ENCODE measurements at places on chromosomes 2 and 18. TPM values are rescaled to one million over a fixed set of nuclear protein-coding genes. Genes with fewer than 3 reads are reported as not detected.

Gene STEAP3
- total RNA-seq = 27.8 TPM

Gene COL5A2
- total RNA-seq = 32.7 TPM

Gene LOXL3
- total RNA-seq = 5.9 TPM

DNA sequence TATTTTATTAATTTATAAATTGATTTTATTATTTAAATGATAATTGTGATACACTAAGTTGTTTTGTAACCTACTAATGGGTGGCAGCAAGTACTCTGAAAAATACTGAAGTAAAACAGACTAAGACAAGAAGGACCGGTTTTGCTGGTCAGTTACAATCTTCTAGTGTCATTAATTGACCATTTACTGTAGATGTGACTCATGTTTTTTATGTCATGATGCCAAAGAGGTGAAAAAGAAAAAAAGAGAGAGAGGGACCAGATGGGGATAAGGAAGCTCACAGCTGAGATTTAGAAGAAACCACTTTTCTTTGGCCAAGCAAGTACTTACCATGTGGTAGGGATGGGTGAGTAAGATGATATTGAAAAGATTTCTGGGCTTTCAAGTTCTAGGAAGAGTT, 955.8 kb upstream of the LRRTM1 start:
- DNase-seq = no peak

DNA sequence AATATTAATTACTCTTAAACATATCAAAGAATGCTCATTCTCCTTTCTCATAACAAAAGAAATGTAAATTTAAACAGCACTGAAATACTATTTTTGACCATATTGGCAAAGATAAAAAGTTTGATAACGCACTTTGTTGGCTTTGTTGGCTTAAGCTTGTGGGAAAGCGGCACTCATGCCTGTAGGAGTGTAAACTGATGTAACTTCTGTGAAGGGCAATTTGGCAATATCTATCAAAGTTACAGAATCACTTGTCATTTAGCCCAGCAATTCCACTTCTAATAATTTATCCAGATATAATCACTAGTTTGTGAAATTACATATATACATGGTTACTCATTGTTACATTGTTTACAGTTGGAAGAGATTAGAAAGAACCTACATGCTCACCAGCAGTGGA, 311.8 kb upstream of the STON1 start:
- DNase-seq = no peak

DNA sequence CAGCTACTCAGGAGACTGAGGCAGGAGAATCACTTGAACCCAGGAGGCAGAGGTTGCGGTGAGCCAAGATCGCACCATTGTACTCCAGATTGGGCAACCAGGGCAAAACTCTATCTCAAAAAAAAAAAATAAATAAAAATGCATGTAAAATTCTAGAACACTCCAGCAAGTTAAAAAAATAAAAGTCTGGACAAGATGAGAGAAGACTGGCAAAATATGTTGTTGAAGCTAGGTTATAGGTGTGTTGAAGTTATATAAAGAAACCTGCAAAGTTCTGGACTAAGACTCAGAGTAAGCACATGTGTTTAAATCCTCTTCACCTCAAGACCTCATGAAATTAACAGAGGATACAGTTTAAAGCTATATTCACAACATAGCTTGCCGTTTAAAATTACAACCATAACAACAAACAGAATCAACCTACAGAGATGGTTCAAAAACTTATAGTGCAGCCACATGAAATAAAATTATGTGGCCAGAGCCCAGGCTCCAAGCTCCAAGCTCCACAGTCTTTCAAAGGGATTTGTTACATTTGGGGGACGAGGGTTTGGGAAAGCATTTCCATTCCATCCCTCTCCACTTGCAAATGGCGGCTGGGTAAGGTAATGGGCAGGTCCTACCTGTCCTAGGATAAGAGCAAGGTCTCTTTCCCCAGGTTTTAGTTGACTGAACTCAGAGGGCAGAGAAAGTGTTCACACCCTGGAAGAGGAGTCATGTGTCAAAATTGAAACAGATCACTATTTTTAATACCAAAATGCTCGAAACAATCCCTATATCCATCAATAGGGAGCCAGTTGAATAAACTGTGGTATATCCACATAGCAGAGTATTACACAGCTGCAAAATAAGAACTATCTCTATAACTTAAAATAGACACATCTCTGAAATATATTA, 59.9 kb upstream of the MYCN start:
- no peak for DNase-seq

GRCh38 chr2:45212953-45213635, 203.8 kb upstream of the SIX2 start:
- DNase-seq = no peak
